Stimulated activated CD4-positive, alpha-beta T cell treated with anti-CD3 and anti-CD28 coated beads, Interleukin-1b, Interleukin-23, amount 100 ng/mL, for 1 hour (primary cell): ENCODE measurements at places on chromosomes 4 and X.

GRCh38 chr4:4930677-4931076 lies 71.2 kb downstream of the MSX1 start:
- no peak for DNase-seq

DNA sequence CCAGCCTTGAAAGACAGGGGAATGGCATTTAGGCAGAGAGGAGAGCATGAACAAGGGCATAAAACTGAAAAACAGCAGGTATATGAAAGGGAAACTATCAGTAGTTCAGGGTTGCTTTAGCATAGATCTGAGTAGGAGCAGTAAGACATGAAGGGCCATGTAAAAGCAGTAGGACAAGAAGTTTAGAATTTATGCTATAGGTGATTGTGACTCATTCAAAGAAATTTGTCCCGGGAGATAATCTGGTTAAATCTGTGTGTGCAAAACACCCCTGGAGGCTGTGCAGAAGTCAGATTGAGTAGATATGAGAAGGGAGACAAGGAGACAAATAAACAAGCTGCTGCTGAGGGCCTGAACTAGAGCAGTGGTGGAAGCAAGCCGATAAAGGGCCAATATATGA lies 109.1 kb upstream of the BMP3 start:
- DNase-seq = no peak

- no peak for DNase-seq
Observed at GRCh38 chr4:26124753-26125321, 196.0 kb upstream of the RBPJ start.

GRCh38 chrX:3943965-3944364 lies 230.5 kb upstream of the PRKX start:
- DNase-seq = no peak

DNA sequence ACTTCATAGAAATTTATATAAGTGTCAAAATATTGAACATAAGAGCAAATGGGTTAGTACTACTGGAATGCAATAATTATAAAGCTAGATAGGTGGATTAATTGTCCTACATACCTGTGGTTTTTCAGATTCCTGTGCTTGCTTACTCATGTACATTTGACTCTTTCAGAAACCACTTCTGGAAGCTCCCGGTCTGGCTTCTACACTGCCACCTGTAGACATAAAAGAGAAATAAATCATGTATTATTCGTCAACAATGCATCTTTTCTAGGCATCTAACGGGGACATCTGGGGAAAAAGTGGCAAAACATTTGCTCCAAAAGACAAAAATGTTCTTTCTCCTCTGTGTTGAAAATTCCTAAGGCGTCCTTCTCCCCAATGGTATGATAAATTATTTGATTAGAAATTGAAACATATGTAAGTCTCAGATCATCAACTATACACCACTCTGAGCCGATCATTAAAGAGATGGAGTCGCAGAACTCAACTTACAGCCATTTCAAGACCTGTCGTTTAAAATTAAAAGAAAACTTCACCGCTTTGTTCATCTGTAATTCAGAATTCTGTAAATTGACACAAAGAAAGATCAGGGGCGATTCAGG lies 648.7 kb upstream of the DIPK2B start:
- DNase-seq = no peak

DNA sequence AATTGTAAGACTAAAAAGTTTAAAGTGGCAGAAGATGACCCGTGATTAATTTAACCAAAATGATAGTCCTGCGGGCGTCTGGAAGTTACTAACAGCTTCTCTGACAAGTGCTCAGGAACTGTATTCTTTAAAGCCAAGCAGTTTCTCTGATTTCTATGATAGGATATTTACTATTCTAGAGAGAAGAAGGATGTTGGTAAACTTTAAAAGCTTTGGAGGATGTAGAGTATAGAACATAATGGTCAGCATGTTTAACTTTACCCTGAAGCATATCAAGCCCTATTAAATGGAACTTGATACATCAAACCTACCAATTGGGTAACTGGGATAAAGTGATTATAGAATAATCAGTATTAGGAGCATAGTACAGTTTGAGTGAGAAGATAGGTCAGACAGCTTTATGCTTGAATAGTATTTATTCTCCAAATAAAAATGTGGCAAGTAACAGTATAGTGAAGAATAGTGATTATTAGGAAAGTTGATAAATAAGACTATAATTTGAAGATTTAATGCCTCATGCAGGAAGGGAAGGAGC lies 1.8 kb downstream of the STIM2 start:
- DNase-seq = no peak

- no peak for DNase-seq
Observed at GRCh38 chr4:165191348-165191656, 16.1 kb upstream of the KLHL2 start.

DNA sequence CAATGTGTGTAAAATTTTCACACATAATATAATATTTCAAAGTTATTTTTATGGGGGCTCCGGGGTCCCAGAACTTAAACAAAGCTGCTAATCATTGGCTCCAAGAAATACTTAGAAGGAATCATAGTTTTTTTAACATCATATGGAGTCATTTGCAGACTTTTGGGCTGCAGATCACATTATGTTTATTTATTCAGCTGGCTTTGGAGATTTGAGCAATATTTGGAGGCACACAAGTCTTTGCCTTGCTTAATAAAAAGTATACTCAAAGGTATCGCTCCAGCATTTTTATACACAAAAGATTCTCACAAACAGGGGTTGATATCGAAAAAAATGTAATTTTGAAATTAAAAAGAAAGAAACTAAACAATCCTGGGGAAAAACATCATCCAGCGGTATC lies 382.5 kb upstream of the TENM3 start:
- no peak for DNase-seq

DNA sequence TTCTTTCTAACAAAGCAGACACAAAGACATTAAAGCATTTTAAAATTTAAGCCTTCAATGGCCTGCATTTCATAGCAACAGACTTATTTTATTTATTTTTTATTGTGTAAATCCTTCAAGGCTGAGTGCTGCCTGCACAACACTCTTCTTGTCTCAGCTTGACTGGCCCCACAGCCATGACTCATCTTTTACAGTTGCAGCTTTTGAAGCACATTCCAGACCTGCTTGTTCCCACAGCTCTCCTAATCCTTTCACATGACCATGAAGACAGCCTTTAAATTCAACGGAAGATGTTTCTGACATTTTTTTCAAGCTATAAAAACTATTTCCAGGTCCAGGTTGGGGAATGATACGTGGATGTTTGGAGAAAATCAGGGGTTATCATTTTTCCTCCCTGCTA lies 276.9 kb upstream of the TACR3 start:
- no peak for DNase-seq

DNA sequence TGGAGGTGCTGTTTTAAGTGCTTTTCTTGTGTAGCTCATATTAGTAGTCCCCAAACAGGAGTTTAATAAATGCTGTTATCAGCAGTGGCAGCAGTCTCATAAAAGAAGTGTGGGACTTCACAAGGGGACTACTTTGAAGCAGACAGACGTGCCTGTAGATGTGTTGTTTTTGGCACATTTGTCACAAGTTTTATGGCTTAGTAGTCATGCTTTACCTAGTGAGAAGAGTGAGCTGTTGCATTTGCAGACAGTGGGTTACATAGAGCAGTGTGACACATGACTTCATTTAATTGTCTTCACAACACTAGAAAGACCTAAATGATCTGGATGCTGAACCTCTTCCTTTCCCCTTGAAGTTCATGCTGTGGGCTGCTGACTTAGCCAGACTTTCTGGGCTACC lies 149.5 kb upstream of the MBNL3 start:
- no peak for DNase-seq

DNA sequence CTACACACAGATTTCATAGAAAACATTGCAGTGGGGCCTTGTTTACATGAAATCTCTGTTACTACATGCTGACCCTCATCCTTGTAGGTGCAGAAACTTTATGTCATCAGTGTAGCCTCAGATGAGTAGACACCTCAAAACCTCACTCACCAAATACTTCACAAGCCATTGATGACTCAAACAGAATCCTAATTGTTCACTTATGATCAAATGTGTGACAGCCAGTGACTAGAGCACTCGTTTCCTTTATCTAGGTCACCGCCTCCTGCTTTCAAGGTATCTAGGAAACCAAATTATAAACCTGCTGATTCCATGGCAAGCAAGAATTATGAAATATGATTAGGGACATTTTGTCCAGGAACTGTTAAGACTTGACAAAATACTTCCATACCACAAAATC lies 255.8 kb upstream of the GPRIN3 start:
- DNase-seq = no peak

DNA sequence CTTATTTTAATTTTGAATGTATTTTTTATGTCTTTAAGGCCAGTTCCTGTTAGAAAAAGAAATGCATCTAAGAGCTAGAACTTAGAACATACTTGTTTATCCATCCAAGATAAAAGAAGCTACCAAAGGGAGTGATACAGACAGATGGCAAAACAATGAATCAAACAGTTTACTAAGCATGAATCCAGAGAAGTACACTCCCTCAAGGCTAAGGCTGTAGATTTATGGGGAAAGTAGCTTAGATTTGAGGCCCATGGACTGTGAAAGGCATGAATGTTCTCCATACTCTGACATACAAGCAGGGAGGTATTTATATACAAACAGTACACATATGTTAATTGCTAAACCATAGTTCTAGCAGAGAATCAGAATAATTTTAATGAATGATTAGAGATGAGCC lies 255.3 kb upstream of the NRK start:
- no peak for DNase-seq

GRCh38 chrX:116226665-116227484 lies 56.3 kb downstream of the AGTR2 start:
- no peak for DNase-seq

GRCh38 chr4:30330894-30331652 lies 389.1 kb upstream of the PCDH7 start:
- no peak for DNase-seq

DNA sequence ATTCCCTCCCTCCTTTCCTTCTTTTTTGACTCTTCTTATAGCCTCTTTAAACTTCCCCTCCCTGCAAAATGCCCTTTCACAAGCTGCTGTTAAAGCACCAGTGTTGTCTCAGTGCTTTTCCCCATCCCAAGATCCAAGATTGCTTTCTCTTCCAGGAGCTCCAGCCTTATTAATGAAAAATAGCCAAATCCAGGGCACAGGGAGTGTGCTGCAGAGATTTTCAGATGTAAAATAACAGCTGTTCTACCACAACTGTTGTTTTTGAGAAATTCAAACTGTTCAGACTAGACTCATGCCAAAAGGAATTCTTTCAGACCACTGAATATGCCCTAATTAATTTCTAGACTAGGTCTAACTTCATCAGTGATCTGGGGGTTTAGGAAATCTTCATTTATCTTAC lies 47.0 kb upstream of the GPC3 start:
- DNase-seq = no peak

DNA sequence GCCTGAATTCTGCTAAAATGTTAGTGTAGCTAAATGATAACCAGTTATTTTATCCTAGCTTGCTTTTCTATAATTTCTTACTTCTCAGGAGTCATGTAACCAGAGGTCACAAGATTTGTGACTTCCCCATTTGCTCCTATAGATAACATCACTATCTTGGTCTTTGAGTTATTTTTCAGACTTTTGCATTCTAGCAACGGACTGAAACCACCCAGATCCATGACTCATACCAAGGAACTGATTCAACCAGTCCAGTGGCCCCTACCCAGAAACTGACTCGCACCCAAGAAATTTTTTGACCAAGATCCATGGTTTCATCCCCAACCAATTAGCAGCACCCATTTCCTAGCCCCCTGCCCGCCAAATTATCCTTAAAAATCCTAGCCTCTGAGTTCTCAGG lies 50.0 kb downstream of the IQCM start:
- no peak for DNase-seq

GRCh38 chr4:184803874-184804273 lies 21.9 kb downstream of the ACSL1 start:
- no peak for DNase-seq
